ENCODE measurements at places on chromosomes 3 and 15.
A peak's percentile ranks its signal among the peaks of the same experiment; 100 is the strongest.

- peak; percentile 56 for DNase-seq
- H3K27me3 ChIP-seq, result no peaks in the 10 kb centered on the region
- peaks cover 54% of the 10 kb centered on the region for H3K4me1 ChIP-seq
Measured at GRCh38 chr3:45664578-45664977, 24.6 kb upstream of the SACM1L start.

DNA sequence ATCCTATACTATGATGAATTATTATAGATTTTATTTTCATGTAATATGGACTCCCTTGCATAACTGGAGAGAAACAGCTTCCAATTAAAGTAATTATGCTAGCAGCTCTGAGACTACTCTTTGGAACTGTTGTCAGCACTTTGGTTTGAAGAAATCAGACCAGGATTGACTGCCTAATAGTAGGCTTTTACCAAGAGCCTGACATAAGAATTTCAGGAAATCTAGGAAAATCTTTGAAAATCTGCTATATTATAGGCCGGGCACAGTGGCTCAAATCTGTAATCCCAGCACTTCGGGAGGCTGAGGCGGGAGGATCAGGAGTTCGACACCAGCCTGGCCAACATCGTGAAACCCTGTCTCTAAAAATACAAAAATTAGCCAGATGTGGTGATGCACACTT is 62.9 kb downstream of the ZNF609 start:
- H3K27ac ChIP-seq, result no peak overlapping the region
- DNase-seq, result no peak
- H3K36me3 ChIP-seq, result no peaks in the 10 kb centered on the region
- H3K4me3 ChIP-seq, result no peak overlapping the region

- peaks cover 100% of the 10 kb centered on the region for H3K36me3 ChIP-seq
- no peak overlapping the region for H3K27ac ChIP-seq
- no peak overlapping the region for H3K4me3 ChIP-seq
- no peaks in the 10 kb centered on the region for H3K27me3 ChIP-seq
- DNase-seq, result no peak
Measured at GRCh38 chr3:121719423-121719822, 30.1 kb downstream of the GOLGB1 start.

DNA sequence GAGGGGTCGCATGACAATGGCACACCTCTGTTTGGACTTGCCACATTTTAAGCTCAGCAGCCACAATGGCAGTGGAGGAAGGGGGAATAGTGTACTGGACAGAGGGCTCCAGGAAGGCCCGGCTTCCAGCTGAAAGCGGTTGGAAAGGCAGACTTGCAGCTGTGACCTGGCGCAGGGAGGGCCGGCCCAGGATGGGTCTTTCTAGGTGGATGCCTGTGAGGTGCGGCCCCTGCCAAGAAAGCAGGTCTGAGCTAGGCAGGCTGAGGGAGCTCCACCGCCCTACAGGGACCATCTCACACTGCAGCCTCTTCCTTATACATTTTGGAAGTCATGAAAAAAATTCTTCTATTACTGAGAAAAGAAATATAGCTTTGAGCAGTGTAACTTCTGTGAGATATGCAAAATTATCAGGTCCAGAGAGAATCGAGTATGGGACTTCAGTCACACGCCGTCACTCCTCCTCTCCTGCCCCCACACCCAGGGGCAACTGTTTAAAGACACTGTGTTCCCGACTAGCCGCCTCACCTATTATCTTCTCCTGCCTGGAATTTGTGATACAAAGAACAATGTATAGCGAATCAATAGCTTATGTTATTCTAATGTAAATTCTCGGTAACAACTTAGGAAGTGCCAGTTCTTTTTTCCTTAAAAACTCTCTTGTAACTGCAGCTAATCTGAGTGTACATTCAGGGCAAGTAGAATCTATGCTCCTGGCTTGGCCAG is 331.0 kb downstream of the OCA2 start:
- no peaks in the 10 kb centered on the region for H3K27me3 ChIP-seq
- no peak overlapping the region for H3K4me3 ChIP-seq
- H3K36me3 ChIP-seq, result no peaks in the 10 kb centered on the region
- no peak overlapping the region for H3K27ac ChIP-seq

DNA sequence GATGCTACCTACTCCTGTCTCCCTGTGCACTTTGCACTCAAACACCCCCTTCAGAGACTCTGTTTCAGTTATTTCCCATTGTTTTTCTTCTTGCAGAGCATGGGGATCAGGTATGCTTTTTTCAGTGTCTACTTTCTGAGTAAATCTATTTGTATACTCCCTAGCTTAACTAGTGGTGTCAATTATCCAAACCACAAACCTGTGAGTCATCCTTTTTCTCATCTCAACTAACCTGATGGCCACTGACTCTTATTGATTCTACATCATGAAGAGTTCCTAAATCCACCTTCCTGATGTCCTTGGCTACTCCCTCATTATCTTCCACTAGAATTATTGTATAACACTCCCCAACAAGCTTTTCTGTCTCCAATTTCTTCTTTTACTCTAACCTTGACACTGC is 68.0 kb downstream of the DIPK2A start:
- H3K36me3 ChIP-seq, result no peaks in the 10 kb centered on the region
- H3K27ac ChIP-seq, result no peak overlapping the region
- H3K4me3 ChIP-seq, result no peak overlapping the region
- no peak for DNase-seq
- H3K27me3 ChIP-seq, result no peaks in the 10 kb centered on the region

DNA sequence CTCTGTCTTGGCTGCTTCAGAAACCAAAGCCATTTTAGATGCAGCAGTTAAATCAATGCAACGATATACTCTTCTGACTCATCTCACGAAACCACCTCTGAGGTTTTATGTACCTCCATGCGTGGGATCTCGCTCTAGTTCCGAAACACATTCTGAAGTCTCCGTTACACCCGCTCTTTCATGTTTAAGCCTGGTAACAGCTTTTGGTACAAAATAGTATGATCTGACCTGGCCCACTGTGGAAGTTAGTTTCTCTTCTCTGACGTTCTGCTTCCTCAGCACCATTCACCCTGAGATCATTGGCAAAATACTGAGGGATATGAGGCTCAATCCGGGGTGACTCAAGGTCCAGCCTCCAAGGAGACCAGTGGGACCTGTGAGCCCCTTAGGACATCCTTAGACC is 121.9 kb downstream of the TMEM266 start:
- H3K36me3 ChIP-seq, result no peaks in the 10 kb centered on the region
- no peaks in the 10 kb centered on the region for H3K4me1 ChIP-seq
- H3K27me3 ChIP-seq, result peaks cover 5% of the 10 kb centered on the region
- H3K27ac ChIP-seq, result no peak overlapping the region
- no peak overlapping the region for H3K4me3 ChIP-seq

- no peak overlapping the region for H3K27ac ChIP-seq
- no peak for DNase-seq
- H3K4me3 ChIP-seq, result no peak overlapping the region
- no peaks in the 10 kb centered on the region for H3K27me3 ChIP-seq
- H3K36me3 ChIP-seq, result no peaks in the 10 kb centered on the region
- H3K4me1 ChIP-seq, result no peaks in the 10 kb centered on the region
Measured at GRCh38 chr3:79344876-79345871, 422.6 kb downstream of the ROBO1 start.

DNA sequence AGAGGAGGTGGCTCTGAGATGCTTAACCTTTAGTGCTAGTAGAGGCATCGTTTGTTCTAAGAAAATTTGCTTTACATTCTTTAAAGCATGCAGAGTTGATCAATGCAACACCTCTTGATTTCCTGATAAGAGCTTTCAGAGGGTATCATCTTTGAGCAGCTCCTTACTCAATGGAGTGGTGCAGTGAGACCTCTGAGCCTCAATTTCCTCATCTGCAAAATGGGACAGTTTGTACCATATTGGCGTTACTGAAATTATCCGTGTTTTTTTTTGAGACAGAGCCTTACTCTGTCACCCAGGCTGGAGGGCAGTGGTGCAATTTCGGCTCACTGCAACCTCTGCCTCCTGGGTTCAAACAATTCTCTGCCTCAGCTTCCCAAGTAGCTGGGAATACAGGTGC is 1.6 kb upstream of the TMEM42 start:
- DNase-seq, result no peak
- H3K4me1 ChIP-seq, result peaks cover 9% of the 10 kb centered on the region
- H3K36me3 ChIP-seq, result no peaks in the 10 kb centered on the region
- no peaks in the 10 kb centered on the region for H3K27me3 ChIP-seq
- H3K4me3 ChIP-seq, result no peak overlapping the region

GRCh38 chr15:35023804-35024203 is 35.7 kb upstream of the ZNF770 start:
- peak; percentile 56 for DNase-seq
- no peaks in the 10 kb centered on the region for H3K4me1 ChIP-seq
- H3K27me3 ChIP-seq, result no peaks in the 10 kb centered on the region
- H3K36me3 ChIP-seq, result no peaks in the 10 kb centered on the region
- no peak overlapping the region for H3K27ac ChIP-seq
- no peak overlapping the region for H3K4me3 ChIP-seq

DNA sequence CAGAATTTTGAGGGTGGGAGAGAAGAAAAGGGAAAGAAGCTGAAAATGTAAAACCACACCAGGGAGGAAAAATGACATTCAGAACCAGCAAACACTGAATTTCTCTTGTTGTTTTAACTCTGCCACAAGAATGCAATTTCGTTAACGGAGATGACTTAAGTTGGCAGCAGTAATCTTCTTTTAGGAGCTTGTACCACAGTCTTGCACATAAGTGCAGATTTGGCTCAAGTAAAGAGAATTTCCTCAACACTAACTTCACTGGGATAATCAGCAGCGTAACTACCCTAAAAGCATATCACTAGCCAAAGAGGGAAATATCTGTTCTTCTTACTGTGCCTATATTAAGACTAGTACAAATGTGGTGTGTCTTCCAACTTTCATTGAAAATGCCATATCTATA is 15.5 kb downstream of the GREM1 start:
- H3K4me3 ChIP-seq, result no peak overlapping the region
- H3K27ac ChIP-seq, result no peak overlapping the region
- no peaks in the 10 kb centered on the region for H3K27me3 ChIP-seq
- no peaks in the 10 kb centered on the region for H3K36me3 ChIP-seq

DNA sequence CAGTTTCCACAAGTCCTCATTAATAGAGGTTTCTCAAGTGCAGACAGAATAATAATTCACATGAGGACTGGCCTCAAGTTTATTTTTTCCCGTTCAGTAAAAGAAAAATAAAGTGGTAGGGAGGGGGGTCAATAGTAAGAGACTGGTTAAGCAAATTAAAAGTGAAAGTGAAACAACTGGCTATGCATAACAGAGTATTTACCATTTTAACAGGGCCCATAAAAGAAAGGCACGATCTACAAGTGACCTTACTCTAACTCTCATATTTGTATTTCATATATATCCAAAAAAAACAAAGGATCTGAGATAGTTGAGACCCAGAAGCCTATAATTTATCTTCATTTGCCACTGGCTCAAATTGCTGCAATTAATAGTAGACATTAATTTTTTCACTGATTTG is 686.3 kb downstream of the NTRK3 start:
- H3K36me3 ChIP-seq, result no peaks in the 10 kb centered on the region
- H3K27me3 ChIP-seq, result no peaks in the 10 kb centered on the region
- no peak overlapping the region for H3K27ac ChIP-seq
- DNase-seq, result no peak

DNA sequence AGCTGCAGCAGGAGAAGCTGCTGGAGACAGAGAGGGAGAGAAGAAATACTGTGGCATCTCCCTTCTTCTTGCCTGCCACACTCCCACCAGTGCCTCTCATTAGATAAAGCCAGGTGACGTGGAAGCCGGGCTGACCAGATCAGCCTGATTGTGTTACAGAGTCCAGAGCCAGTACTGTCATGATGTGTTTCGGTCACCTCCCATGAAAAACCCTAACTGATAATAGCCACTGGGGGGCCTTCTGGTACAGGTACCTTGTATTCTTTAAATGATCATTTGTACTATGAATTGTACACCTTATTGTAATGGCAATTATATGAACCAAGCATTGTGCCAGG is 125.8 kb upstream of the TMEM108 start:
- no peaks in the 10 kb centered on the region for H3K27me3 ChIP-seq
- H3K4me1 ChIP-seq, result no peaks in the 10 kb centered on the region
- no peaks in the 10 kb centered on the region for H3K36me3 ChIP-seq
- H3K27ac ChIP-seq, result no peak overlapping the region

DNA sequence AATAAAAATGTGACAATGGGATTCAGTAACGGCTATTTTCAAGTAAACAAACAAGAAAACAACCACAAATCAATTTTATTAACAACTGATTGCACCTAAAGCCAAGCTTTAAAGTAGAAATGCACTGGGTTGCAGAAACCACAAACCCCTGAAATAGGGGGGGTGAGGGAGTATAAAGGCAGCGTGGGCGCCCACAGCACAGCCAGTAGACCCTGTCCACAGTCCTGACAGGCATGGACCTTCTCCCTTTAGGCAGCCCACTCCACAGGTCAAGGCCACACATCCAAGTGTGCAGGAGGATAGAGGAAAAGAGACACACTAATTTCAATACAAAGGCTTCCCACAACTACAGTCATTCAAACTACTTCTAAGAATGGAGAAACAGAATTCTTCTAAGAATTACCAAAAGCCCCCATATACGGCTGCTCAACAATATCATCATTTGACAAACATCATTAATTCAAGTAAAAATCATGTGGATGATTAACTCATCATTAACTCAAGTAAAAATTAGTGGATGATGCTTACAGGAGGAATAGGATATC is 48.7 kb downstream of the CHSY1 start:
- H3K4me3 ChIP-seq, result no peak overlapping the region
- no peak overlapping the region for H3K27ac ChIP-seq
- H3K4me1 ChIP-seq, result peaks cover 84% of the 10 kb centered on the region
- no peak for DNase-seq

DNA sequence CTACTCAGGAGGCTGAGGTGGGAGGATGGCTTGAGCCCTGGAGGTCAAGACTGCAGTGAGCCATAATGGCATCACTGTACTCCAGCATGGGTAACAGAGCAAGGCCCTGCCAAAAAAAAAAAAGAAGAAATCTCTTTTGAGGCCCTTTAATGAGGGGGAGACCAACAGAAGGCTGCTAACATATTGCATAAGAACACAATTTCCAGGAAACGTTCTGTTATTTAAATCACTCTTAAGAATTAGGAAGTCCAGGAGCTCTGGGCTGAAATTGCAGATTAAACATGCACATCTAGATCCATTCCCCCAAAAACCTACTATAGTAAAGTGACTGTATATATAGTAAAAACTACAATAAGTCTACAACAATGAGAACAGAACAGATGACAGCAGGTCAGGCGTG is 16.1 kb upstream of the BLM start:
- H3K36me3 ChIP-seq, result no peaks in the 10 kb centered on the region
- DNase-seq, result no peak
- no peaks in the 10 kb centered on the region for H3K4me1 ChIP-seq

GRCh38 chr3:80040067-80040466 is 272.3 kb upstream of the ROBO1 start:
- H3K4me1 ChIP-seq, result no peaks in the 10 kb centered on the region
- no peak overlapping the region for H3K4me3 ChIP-seq
- H3K36me3 ChIP-seq, result no peaks in the 10 kb centered on the region
- no peaks in the 10 kb centered on the region for H3K27me3 ChIP-seq
- no peak overlapping the region for H3K27ac ChIP-seq
- no peak for DNase-seq

DNA sequence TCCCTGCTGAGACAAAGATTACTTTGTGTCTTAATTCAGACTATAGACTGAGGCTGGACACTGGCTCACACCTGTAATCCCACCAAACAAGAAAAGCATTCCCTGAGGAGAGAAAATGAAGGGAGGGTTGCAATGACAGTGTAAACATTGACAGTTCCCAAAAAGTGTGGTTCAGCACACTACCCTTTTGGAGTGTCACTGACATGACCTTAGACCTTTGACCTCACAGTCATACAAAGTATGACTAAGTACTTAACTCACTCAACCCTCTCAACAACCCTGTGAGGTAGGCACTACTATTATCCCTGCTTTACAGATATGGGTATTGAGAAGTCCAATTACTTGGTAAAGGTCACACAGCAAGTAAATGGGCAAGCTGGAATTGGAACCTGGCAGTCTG is 341.7 kb downstream of the LRRC3B start:
- no peaks in the 10 kb centered on the region for H3K36me3 ChIP-seq
- H3K27me3 ChIP-seq, result no peaks in the 10 kb centered on the region
- no peak for DNase-seq
- no peak overlapping the region for H3K4me3 ChIP-seq
